RPMI8226 (cell line): ENCODE measurements at places on chromosomes 2 and 18.
A peak's percentile ranks its signal among the peaks of the same experiment; 100 is the strongest.

DNA sequence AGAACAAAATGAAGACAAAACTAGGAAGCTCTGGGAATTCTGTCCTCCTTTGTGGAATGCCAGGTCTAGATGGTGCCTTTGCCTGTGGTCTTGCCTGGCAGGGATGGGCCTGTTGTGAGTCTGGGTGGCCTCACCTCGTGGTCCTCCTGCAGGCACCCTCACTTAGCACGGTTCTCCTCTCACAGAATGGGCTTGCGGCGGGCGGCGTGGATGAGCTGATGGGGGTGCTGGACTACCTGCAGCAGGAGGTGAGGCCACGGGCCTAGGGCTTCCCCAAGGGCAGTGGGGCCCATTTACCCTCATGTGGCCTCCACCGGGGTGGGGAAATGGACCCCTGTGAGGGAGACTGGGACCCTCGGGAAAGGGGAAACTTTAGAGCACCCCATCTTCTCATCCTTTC lies 42.3 kb downstream of the PLB1 start:
- DNase-seq: no peak

- DNase-seq: no peak
Observed at GRCh38 chr2:201986463-201986735, 47.3 kb upstream of the FZD7 start.

- no peak for DNase-seq
Observed at GRCh38 chr2:28764909-28765711, 13.5 kb downstream of the PPP1CB start.

DNA sequence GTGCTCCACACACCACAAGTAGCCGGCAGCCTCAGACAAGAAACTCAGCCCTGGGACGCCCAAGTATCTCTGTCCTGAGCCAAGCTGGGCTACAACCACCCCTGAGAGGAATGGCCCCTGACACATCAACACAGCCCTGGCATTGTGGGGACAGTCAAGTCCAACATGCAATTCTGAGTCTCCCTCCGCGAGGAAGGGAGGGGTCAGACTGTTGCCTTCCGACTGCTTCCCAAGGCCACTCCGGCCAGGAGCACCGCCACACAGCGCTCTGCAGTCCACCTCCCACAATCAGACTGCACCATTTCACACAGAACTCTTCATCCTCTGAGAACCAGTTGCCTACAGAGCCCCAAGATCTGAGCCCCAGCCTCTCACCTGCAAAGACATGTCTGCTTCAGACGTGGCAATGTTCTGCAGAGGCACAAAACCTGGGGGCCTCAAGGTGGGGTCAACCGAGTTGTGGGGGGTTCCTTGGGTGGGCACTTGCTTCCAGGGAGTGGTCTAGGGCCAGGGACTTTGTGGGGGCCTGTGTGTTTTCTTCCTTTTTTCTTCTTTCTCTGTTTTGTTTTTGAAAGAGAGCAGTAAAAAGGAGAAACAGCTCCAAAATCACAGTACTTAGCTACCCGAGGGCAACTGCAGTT lies 76.7 kb upstream of the SALL3 start:
- DNase-seq: no peak

DNA sequence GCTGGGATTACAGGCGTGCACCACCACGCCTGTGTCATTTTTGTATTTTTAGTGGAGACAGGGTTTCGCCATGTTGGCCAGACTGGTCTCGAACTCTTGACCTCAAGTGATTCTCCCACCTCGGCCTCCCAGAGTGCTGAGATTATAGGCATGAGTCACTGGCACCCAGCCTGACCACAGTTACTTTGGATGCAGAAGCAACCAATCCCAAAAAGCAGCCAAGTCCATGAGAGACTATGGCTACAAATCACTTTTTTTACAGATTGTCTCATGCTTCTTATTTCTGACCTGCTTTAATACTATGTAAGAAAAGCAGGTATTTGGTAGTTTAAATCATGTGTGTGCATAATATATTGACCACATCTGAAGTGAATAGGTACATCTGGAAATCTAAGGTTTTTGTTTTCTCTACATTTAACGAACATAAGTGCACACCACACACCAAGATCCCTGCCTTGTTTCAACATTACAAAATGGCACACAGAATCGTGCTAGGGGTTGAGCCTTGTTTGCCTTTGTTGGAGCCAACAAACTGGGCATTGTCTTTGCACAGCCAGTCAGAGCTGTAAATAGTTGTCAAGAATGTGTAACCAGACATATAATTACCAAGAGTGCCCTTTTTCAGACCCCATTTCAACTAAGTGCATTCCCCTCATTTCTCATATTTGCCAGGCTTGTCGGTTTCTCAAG lies 18.3 kb upstream of the MAP4K4 start:
- no peak for DNase-seq

- no peak for DNase-seq
Observed at GRCh38 chr2:144496092-144496976, 23.6 kb downstream of the ZEB2 start.

DNA sequence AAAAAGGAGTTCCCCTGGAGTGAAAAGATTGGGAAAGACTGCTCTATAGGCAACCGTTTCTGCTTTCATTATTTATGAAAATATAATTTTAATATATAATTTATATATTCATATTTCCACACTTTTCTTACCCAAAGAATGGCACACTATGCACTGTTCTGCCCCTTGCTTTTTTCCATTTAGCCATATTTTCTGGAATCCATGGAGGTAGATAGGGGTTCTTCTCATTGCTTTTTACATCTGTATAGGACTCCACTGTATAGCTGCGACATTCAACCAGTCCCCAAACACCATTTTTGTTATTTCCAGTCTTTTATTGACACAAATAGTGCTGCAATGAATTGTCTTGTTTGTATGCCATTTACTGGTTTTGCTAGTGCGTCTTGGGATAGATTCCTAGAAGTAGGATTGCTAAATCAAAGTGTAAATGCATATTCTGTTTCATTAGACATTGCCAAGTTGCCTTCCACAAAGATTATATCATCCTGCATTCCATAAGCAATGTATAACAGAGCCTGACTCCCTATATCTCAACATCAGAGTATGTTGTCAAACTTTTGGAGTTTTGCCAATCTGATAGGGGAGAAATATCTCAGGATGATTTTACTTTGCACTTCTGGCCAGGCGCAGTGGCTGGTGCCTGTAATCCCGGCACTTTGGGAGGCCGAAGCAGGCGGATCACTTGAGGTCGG lies 26.6 kb upstream of the TCF7L1 start:
- no peak for DNase-seq

GRCh38 chr2:121562269-121563176 lies 31.8 kb downstream of the RNU4ATAC start:
- no peak for DNase-seq

DNA sequence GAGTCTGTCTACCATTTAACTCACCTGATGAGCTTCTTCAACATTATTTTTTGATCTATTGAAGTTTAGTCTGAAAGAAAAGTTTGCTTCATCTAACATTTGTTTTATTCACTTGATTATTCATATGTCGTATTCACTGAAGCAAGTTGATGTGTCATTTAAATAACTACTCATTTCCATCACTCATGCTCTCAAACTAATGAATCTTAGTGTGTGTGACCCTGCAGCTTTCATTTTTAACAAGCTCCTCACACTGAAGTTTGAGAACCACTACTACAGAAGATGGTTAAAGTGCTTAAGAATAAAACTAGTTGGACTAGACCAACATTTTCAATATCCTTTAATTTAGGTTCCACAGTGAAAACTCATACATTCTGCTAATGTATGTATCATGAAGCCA lies 1.8 kb upstream of the ABI2 start:
- no peak for DNase-seq

GRCh38 chr18:32770054-32770665 lies 2.7 kb downstream of the KLHL14 start:
- peak; percentile 6 for DNase-seq

GRCh38 chr2:174577967-174578589 lies 19.5 kb downstream of the WIPF1 start:
- peak; percentile 55 for DNase-seq

- no peak for DNase-seq
Observed at GRCh38 chr2:154306266-154306970, 392.1 kb upstream of the KCNJ3 start.

- DNase-seq: peak; percentile 13
Observed at GRCh38 chr2:98026927-98027522, 31.3 kb upstream of the TMEM131 start.

GRCh38 chr18:46821856-46822711 lies 65.2 kb upstream of the ST8SIA5 start:
- DNase-seq: no peak

DNA sequence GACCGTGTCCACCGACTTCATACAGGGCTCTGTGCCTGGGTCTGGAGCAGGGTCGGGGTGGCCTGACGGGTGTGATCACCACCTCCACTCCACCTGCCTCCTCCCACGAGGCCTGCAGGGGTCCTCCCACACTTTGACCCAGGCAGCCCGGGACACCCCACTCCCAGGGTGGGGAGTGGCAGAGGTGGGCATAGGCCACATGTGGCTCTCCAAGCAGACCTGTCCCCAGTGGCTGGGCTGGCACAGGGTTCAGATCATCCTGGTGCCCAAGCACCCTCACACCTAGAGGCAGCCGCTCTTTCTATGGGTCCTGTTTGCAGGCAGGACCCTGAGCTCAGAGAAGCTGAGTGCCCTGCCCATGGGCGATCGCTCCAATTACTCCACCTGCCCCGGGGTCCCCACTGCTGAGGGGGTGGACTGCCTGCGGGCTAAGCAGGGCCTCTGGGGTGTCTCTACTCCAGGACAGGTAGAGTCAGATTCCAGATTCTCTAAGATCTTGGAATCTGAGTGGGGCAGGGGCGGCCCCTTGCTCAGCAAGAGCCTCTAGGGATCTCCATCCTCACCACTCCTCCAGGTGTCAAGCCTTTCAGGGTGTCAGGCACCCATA lies 1.4 kb downstream of the NEURL3 start:
- no peak for DNase-seq

GRCh38 chr2:38164881-38165280 lies 88.9 kb upstream of the CYP1B1 start:
- DNase-seq: no peak

GRCh38 chr18:34999756-35000289 lies 41.4 kb upstream of the MAPRE2 start:
- no peak for DNase-seq

DNA sequence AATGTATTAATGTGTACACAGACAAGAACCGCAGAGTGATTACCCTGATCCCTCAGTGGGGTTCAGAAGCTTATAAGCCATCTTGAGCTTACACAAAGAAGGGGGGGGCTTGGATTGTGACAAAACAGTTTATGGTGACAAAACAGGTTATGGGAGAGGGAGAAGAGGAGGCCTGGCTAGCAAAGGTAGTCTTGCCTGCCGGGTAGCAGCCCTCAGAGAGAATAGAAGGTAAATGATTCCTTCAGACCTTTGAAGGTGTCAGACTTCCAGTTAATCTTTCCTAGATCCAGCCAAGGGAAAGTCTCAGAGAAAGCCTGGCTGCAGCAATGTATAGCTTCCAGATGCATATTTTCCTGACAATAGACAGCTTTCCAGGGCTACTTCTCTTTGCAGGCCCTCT lies 44.6 kb upstream of the RAPH1 start:
- DNase-seq: no peak

GRCh38 chr2:152613235-152613634 lies 104.0 kb downstream of the PRPF40A start:
- DNase-seq: no peak

DNA sequence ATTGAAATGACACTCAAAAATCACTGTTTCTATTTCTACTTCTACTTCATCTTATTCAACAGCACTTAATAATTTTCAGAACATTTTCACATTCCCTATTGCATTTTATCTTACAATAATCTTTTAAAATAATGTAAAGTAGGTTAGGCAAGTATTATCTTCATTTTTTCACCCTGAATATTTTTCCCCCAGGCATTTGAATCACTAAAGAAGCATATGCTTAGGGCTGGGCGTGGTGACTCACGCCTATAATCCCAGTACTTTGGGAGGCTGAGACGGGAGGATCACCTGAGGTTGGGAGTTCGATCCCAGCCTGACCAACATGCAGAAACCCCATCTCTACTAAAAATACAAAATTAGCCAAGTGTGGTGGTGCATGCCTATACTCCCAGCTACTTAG lies 6.7 kb downstream of the WDCP start:
- DNase-seq: no peak

DNA sequence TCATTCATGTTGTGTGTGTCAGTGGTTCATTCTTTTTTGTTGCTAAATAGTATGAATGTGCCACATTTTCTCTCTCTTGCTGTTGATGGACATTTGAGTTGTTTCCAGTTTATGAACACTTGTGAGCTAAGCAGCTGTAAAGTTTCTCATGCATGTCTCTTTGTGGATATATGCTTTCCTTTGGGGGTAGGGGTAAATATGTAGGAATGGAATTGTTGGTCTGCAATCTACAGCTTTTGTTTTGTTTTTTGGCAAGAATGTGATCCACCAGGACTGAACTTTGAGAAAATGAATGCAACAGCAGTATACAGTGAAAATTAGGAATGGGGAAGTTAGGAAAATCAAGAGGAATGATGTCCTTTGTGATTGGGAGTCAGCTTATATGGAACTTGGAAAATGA lies 226.3 kb downstream of the CDCA7 start:
- no peak for DNase-seq

DNA sequence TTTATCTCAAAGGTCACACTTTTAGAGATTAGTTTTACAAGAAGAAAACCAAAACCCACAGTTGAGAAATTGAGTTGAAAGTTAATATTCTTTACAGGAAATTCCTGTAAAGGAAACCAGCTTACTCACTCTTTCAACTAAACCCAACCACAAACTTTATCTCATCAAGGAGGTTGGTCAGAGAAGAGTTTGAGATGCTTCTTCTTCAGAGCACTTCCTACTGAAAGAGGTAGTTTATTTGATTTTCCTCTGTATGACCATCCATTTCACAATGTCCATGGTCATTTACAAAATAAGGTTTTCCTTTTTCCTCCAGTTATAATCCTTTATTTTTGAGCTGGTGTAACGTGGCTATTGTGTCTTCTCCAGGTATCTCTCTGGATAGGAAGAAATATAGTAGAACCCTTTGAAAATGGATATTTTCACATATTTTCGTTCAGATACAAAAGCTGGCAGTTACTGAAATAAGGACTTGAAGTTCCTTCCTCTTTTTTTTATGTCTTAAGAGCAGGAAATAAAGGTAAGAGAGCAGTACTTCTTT lies 4.5 kb upstream of the IL18RAP start:
- DNase-seq: no peak

DNA sequence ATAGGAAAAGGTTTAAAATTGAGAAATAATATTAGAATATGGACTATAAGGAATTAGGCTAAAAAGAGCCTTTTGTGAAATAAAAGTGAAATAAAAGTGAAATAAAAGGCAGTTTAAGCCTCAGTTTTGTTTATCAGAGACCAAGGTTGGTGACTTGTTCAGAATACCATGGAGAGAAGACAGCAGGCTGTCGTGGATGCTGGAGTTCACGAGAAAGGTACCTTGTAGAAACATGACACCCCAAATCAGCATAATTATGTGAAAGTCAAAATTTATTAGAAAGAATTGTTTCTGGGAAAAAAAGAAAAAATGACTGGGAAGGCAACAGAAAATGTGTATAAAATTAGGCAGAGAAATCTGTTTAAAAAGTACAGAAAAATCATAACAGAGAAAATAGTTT lies 46.5 kb upstream of the SPAG16 start:
- DNase-seq: no peak

DNA sequence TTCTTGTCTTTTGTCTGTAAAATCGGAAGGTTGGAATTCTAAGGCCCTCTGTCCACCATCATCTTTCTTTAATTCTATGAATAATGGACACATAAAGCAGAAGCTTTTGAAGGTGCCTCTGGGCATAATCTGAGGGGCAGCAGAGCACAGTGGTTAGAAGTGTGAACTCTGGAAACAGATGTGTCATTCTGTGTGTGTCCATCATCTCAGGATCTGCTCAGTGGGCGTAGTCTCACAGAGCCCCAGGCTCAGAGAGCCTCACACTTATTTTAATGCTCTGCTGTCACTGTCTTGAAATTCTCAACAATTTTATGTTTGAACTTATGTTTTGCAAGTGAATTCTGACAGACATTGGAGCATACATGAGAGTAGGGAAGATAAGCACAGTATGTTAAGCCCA lies 31.0 kb upstream of the CCDC93 start:
- no peak for DNase-seq
